AG08396 (cell line): ENCODE measurements at places on chromosomes 6 and 20.

- no peak for DNase-seq
These were observed 7.4 kb downstream of the HLA-F start for GRCh38 chr6:29730575-29731126.

DNA sequence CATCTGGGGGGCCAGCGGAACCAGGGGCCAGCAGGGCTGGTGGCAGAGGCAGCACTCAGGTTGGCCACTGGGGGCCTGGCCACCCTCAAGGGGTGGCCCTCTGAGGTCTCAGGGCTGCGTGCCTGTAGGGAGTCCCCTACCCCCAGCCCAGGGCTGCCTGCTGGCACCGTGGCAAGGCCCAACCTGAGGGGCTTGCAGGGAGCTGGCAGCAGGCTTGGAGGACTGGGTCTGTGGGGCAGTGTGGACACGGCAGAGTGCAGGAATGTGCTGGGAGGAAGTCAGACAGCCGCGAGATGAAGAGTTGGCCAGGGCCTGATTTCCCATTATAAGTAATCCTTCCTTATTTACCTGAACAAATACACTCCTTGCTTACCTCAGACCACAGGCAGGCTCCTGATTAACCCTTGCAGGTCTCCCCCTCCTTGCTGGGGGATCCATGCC, at the start of gene SPDEF:
Gene SPDEF, minus strand, starts transcription at position 299 of the 441 bp plus-strand sequence. CDS start 11,874 bp downstream, outside the sequence.
- peak; percentile 41 for DNase-seq

GRCh38 chr6:7523922-7524321, 17.5 kb upstream of the DSP start:
- no peak for DNase-seq

- DNase-seq = no peak
These were observed 10.5 kb upstream of the FAM83C start for GRCh38 chr20:35302421-35303335.

GRCh38 chr6:96164802-96165201, 149.0 kb downstream of the FUT9 start:
- DNase-seq = no peak

DNA sequence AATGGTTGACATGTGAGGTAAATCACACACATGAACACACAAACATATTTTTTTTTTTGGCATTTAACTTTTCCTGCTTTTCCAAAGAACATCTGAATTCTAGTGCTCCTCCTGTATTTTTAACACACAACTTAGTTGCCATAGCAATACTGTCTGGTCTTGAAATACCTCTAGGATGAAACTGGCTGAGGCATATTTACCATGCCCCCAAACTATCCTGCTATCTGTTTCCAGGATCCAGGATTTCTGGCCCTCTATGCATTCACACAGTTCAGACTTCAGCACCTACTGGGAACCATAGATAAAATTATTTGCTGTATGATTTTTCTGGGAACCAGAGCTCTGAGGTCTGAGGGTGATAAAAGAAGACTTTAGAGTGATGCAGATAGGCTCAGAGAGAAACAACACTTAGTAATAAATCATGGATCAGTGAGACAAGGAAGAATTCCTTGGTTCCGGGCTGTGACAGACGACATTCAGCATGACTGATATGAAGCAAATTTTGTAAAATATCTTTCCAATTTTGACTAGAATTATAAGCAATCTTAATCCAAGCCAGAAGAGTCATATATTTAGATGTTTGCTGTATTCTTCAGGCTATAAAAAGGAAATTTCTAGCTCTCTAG, 359.7 kb downstream of the BTBD9 start:
- no peak for DNase-seq

DNA sequence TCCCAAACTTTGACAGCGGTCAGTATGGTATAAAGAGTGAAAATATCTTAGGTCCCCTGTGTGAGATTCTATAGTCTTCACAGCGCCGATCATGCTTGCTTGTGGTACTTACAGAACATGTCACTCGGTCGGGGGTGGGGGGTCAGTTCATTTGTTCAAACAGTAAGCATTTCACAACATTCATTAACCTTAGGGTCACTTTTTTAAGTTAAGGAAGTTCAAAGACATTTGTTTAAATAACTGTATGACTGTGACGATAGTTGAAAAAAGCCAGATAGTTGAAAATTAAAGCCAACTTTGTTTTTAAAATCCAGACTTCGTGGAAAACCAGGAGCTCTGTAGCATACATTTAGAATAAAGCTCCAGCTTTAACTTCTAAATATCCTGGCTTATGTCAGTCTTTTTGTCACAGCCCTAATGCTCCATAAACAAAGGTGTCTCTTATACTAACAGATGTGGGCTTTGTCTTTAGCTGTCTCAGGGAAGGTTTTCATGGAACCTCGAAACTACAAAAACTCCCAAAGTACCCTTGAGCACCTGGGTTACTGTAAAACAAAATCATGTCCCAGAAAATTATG, 57.9 kb upstream of the PHACTR2 start:
- no peak for DNase-seq

- DNase-seq = no peak
These were observed 445.7 kb downstream of the CDC5L start for GRCh38 chr6:44833248-44833647.

DNA sequence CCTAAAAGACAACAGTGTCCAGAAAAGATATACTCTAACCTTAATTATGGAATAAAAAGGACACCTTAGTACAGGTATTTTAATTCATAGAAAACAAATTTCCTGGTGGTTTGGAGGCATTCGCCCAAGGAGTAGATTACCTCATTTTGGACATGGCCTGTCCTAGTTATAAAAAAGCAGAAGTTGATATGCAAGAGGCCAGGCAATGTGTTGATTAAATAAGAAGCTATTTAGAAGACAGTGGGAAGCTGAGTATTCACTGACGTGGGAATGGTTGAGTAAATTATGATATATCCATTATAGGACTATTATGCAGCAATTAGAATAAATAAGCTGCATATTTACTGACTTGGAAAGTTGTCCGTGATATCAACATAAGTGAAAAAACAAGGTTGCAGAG, 314.9 kb downstream of the ALDH8A1 start:
- DNase-seq = no peak

GRCh38 chr6:48389146-48390043, 278.4 kb upstream of the PTCHD4 start:
- DNase-seq = no peak

DNA sequence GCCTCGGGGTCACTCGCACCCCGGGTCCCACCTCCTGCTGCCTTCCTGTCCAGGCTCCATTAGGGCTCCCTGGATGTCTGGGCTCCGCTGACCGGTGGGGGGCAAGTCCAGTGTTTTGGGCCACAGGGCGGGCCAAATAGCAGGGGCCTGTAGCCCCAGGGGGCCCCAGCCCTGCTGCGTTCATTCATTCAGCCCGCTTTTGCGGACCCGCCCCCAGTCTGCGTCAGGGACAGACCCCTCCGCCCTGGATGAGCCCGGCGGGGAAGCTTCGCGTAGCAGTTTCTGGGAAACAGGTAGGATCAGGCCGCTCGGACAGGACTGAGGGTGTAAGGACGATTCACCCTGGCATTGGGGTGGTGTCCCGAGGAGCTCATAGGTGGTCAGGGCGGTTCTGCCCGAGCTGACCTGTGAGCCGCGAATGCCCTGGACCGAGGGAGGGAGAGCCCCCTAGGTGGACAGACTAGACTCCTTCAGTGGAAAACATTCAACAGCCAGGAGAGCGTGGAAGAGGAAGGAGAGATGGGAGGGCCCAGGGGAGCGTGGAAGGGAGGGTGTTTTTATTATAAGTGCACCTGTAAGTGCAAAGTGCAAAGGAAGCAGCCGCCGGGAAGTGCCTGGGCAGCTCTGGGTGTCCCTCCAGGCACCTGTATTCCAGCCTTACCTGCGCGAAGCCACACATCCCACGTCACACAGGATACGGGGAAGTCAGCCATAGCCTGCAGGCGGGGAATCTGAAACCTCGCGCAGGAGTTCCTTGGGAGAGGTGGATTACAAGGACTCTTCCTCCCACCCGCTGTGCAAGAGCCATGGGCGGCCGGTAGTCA, 662 bp downstream of the ENTPD6 start:
- DNase-seq = no peak

DNA sequence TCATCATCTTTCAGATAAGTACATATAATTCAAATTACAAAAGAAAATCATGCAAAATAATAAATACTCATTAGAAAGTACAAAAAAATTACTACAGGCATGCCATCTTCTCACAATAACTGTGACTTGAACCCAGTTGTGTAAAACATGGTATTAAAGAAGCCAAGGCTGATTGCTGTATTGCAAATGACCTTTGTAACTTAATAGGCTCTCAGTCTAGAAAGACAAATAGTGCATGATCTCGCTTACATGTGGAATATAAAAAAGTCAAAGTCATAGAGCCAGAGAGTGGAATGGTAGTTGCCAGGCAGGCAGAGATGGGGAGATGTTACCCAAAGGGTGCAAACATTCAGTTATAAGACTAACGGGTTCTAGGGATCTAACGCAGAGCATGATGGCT, 626.1 kb downstream of the COL12A1 start:
- DNase-seq = no peak

GRCh38 chr6:123810214-123810613, 6.5 kb downstream of the NKAIN2 start:
- no peak for DNase-seq
